ENCODE measurements at places on chromosomes 2 and 18. TPM values are rescaled to one million over a fixed set of nuclear protein-coding genes. Genes with fewer than 3 reads are reported as not detected.

Gene VWA3B
- total RNA-seq = 0.27 TPM

Gene FAM237A
- not detected for total RNA-seq

DNA sequence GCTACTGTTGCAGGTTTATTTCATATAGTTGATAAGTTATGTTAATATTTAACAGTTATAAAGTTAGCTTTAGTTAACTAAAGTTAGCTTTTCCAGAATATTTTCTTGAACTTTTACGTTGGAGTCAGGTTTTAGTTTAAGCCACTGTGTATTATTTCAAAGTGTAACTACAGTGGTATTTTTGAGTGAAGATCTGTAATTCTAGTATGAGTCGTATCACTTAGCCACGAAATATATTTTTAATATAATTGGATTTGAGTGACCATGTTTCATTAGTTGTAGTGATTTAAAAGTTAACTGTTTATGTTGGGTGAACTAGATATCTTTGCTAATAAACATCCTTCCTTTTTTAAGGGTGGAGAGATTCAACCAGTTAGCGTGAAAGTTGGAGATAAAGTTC lies 2.5 kb downstream of the HSPE1 start:
- H3K4me3 ChIP-seq = no peak overlapping the region
- no peak overlapping the region for H3K27ac ChIP-seq
- H3K4me1 ChIP-seq = peaks cover 32% of the 10 kb centered on the region
- H3K36me3 ChIP-seq = peaks cover 8% of the 10 kb centered on the region
- no peaks in the 10 kb centered on the region for H3K27me3 ChIP-seq

GRCh38 chr2:199025146-199025545 lies 432.6 kb downstream of the SATB2 start:
- no peak overlapping the region for H3K27ac ChIP-seq
- no peak for DNase-seq
- no peaks in the 10 kb centered on the region for H3K36me3 ChIP-seq
- H3K27me3 ChIP-seq = no peaks in the 10 kb centered on the region
- H3K4me3 ChIP-seq = no peak overlapping the region

Gene EFHD1
- 211 TPM for total RNA-seq

DNA sequence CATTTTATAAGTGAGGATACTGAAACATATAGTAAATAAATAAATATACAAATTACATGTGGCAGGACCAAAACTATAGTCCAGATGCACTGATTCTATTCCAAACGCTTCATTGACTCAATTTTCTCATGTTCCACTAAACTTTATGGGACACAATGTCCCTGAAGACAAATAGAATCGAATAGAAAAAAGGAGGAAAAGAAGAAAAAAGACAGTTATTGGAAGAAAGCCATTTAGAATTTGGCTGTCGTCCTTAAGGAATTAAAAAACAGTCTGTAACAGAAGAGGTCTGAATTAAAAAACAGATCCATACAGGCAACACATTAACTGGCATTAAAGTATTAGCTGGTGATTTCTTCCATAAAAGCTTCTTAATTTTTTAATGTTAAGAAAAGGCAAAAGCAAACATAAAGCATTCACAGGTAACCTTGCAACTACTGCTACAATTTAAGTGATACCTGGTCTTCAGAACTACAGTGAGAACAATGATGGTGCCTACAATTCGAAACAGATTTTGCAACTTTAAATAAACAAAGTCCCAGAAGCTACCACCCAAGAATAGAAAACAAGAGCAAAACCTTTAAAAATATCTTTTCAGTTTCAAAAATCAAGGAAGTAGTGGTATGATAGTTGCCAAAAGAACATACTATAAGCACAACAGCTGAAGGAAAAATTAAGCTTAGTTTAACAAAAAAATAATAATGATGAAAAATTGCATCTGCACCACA lies 17.4 kb upstream of the CHAC2 start:
- no peak overlapping the region for H3K4me3 ChIP-seq
- H3K36me3 ChIP-seq = no peaks in the 10 kb centered on the region
- peaks cover 24% of the 10 kb centered on the region for H3K4me1 ChIP-seq
- no peaks in the 10 kb centered on the region for H3K27me3 ChIP-seq
- peak overlapping the region; percentile 3 for H3K27ac ChIP-seq
- DNase-seq = no peak

GRCh38 chr2:112541315-112542122 lies 746 bp upstream of the POLR1B start:
- peak; percentile 29 for DNase-seq
- peak overlapping the region; percentile 83 for H3K27ac ChIP-seq
- H3K4me1 ChIP-seq = peaks cover 8% of the 10 kb centered on the region
- no peaks in the 10 kb centered on the region for H3K27me3 ChIP-seq

GRCh38 chr2:135925571-135925970 lies 49.3 kb upstream of the MCM6 start:
- H3K27me3 ChIP-seq = no peaks in the 10 kb centered on the region
- H3K27ac ChIP-seq = no peak overlapping the region
- no peaks in the 10 kb centered on the region for H3K4me1 ChIP-seq
- H3K36me3 ChIP-seq = peaks cover 15% of the 10 kb centered on the region
- DNase-seq = no peak

Gene KYNU
- total RNA-seq = 1.8 TPM

Gene SLC14A1
- 86.2 TPM for total RNA-seq

- no peaks in the 10 kb centered on the region for H3K36me3 ChIP-seq
- DNase-seq = no peak
- no peaks in the 10 kb centered on the region for H3K27me3 ChIP-seq
- H3K27ac ChIP-seq = no peak overlapping the region
- peaks cover 22% of the 10 kb centered on the region for H3K4me1 ChIP-seq
Observed at GRCh38 chr2:174392706-174393105, 2.8 kb upstream of the SCRN3 start.

Gene C2orf66
- not detected for total RNA-seq

Gene TMEM200C
- total RNA-seq = not detected

Gene THSD7B
- total RNA-seq = 0.95 TPM

DNA sequence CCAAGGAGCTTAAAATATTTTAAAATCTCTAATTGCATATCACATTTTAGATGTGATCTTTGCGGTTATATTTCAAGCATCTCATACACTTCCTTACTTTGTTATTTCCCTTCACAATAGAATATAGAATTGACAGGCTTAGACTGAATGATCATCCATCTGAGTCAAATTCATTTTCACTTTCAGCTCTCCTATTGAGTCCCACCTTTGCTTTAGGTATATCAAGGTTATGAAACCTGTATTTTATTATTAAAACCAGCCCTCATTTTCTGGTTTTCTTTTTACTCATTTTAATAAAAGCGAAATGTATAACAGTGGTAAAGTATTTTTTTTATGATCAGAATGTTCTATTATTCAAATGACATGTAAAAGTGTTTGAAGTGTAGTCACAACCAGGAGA lies 162.9 kb upstream of the KYNU start:
- DNase-seq = no peak
- H3K36me3 ChIP-seq = no peaks in the 10 kb centered on the region
- no peak overlapping the region for H3K27ac ChIP-seq
- no peak overlapping the region for H3K4me3 ChIP-seq

- H3K27ac ChIP-seq = no peak overlapping the region
- no peak for DNase-seq
- peaks cover 13% of the 10 kb centered on the region for H3K4me1 ChIP-seq
- no peaks in the 10 kb centered on the region for H3K36me3 ChIP-seq
- no peaks in the 10 kb centered on the region for H3K27me3 ChIP-seq
Observed at GRCh38 chr2:144213797-144214196, 306.1 kb downstream of the ZEB2 start.

GRCh38 chr2:44086629-44087028 lies 82.0 kb upstream of the PPM1B start:
- H3K27ac ChIP-seq = peak overlapping the region; percentile 75
- no peaks in the 10 kb centered on the region for H3K36me3 ChIP-seq
- no peak for DNase-seq
- H3K27me3 ChIP-seq = no peaks in the 10 kb centered on the region
- peak overlapping the region; percentile 63 for H3K4me3 ChIP-seq

Gene SLC9A4
- 1.4 TPM for total RNA-seq

DNA sequence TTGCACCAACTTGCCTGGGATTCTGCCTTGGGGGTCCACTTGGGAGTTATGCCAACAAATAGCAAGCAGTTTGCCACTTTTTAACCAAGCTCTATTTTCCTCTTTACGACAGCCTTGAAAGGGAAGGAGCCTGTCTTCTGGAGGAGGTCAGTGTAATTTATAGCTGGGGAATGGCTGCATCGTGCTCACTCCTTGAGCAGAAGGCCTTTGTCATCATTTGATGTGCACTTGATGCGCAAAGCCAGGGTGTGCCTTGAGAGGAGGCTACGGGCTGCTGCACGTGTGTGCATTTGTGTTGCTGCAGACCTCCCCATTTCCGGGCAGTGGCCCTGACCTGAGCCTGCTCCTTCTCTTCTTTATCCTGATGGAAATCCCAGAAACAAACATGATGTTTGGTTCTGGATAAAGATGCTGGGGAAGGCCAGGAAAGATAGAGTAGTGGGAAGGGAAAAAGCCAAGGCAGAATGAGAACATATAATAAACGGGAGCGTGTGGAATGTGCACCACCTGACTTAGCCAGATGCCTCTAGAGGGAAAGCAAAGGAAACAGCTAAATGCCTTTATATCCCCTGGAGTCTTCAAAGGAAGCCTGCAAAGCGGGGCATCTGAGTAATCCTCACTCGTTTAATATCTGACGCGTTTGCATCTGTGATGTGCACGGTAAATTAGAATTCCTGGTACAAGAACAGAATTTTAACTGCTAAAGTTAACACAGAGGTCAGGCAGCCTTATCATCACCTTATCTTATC lies 68.3 kb upstream of the ZNF521 start:
- no peak overlapping the region for H3K27ac ChIP-seq
- H3K36me3 ChIP-seq = no peaks in the 10 kb centered on the region
- no peak overlapping the region for H3K4me3 ChIP-seq
- H3K27me3 ChIP-seq = no peaks in the 10 kb centered on the region

GRCh38 chr18:58542426-58543159 lies 86.3 kb downstream of the ALPK2 start:
- H3K27ac ChIP-seq = no peak overlapping the region
- H3K36me3 ChIP-seq = no peaks in the 10 kb centered on the region
- H3K4me3 ChIP-seq = no peak overlapping the region
- peaks cover 3% of the 10 kb centered on the region for H3K4me1 ChIP-seq

Gene RAB17
- total RNA-seq = 6.5 TPM

GRCh38 chr18:36017232-36017631 lies 44.8 kb downstream of the RMP24 start:
- H3K4me1 ChIP-seq = no peaks in the 10 kb centered on the region
- no peak for DNase-seq
- no peaks in the 10 kb centered on the region for H3K27me3 ChIP-seq
- no peak overlapping the region for H3K27ac ChIP-seq

DNA sequence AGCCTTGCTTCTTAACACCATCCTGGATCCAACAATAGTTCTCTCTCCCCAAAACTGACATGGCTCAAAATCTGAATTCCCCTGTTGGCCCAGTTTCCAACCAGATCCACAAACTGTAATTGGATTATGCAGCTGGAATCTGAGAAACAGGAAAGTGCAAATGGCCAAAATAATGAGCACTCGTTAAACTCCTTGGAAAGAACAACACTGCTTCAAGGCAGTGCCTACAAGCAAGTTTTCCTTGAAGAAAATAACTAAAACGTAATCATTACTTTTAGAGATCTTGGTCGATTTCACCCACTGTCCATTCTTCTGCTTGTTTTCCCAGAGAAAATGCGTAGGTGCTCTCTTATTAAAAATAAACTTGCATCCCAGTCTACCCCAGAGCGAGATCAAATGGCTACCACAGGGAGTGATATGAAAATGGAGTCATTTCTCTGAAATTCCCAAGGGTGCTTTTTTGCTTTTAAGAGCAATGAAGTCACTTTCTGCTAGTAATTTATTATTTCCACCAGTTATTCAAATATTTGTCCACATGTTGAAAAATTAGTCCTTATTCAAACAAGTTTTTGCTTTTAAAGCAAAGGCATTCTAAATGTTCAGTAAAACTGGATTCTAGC lies 264.2 kb downstream of the C1D start:
- H3K27me3 ChIP-seq = no peaks in the 10 kb centered on the region
- H3K4me1 ChIP-seq = peaks cover 4% of the 10 kb centered on the region

GRCh38 chr2:137291836-137292570 lies 526.7 kb downstream of the THSD7B start:
- no peak for DNase-seq
- H3K36me3 ChIP-seq = no peaks in the 10 kb centered on the region
- no peaks in the 10 kb centered on the region for H3K27me3 ChIP-seq
- H3K27ac ChIP-seq = no peak overlapping the region

All from thoracic aorta (tissue), 2 donors.